ENCODE measurements at places on chromosomes 11 and 22. TPM values are rescaled to one million over a fixed set of nuclear protein-coding genes. Genes with fewer than 3 reads are reported as not detected.

OTOG gene
- total RNA-seq, result not detected

WNT11 gene
- not detected for total RNA-seq

CD6 gene
- total RNA-seq, result 438 TPM

FOSL1 gene
- total RNA-seq, result 18.7 TPM

KCNQ1OT1 gene
- total RNA-seq, result 0.64 TPM

CRYAB gene
- not detected for total RNA-seq

FGF4 gene
- not detected for total RNA-seq
